Brain pericyte (primary cell): ENCODE measurements at places on chromosomes 2 and 18.

GRCh38 chr2:230076819-230077218, 8.1 kb upstream of the SLC16A14 start:
- no peak for DNase-seq

GRCh38 chr2:165950438-165950837, 3.1 kb downstream of the TTC21B start:
- DNase-seq, result no peak

DNA sequence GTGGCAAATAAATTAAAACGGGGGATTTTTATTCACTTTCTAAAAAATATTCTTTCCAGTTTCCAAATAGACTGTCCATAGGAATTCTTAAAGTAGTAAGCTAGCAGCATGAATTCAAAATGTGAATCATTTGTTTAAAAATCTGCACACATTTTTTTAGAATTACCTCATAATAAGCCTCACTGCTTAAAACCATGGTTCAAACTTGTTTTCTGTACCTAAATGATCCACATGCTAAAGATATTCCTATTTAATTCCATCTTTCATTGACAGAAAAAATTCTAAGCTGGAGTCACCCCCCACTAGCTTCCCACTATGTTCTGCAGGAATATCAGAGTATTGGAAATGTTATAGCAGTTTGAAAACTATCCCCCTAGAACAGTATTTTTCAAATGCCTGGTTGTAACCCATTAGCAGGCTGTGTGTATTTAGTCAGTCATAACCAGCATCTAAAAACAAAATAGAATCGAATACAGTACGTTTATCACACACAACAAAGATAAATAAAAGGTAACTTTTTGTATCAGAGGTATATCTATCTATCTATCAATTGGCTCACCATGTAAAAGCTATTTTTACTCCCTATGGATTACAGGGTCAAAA, 11.2 kb upstream of the IKZF2 start:
- no peak for DNase-seq

GRCh38 chr2:168114619-168115018, 132.8 kb downstream of the STK39 start:
- DNase-seq, result no peak

DNA sequence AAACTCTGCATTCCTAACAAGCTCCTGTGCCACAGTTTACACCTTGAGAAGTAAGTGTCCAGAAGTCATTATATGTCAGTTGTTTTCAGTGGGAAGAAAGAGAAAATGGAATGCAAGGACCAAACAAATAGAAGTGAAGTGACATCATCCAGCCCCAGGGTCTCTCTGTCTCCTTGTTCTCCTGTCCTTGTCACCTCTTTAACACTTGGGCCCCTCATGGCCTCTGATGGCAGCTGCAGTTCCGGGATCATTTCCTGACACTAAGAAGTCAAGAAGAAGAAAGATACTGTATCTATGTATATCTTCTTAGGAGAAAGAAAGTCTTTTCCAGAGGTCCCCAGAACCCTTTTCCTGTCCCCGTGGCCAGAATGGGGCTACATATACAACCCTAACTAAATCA, 2.8 kb upstream of the CFAP221 start:
- DNase-seq, result no peak

DNA sequence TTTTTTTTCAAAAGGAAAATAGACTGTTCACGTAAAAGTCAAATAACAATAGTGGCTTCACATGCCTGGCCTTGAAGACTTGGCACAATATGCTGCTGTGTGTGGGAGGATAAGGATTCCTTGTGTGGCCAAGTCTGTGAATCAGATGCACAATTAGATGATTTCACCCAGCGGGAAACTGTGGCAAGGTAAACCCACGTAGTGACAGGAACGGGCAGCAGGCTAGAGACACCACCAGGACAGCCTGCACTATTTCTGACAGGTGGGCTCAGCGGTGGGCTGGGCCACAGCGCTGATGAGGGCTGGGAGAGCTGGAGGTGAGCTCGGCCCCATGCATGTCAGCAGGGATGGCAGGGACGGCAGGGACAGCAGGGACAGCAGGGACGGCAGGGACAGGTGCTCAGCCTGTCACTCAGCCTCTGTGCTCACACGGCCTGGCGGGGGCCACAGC, 21.6 kb downstream of the SNORC start:
- no peak for DNase-seq

DNA sequence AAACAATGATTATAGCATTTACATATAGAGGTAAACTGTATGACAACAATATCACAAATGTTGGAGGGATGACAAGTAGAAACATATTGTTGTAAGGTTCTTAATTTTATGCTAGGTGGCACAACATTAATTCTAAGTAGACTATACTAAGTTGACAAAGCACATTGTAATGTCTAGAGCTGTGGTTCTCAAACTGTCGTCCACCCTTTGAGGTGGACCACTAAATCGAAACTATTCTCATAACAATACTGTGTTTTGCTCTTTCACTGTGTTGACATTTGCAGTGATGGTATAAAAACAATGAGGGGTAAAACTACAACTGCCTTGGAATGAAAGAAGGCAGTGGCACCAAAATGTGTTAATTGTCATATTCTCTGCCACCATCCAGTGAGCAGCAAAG, 66.1 kb downstream of the METTL8 start:
- DNase-seq, result no peak

- no peak for DNase-seq
Observed at GRCh38 chr2:58195662-58196061, 45.5 kb downstream of the FANCL start.

GRCh38 chr2:187549951-187550555, 4.2 kb downstream of the TFPI start:
- no peak for DNase-seq

DNA sequence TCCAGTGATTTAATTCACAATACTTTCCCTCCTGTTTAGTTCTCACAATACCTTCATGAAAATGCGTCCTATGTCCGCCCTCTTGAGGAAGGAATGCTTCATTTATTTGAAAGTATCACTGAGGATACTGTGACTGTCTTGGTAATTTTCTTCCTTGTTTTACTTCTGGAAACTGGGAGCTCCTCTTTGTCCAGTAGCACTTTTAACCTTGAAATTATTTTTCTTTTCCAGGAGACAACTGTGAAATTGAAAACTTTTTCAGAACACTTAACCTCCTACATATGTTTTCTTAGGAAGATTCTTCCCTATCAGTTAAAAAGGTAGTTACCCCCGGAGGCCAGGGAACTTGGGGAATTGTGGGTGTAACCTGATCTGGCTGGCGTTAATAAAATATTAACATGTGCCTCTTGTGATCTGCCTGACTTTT, 58.9 kb upstream of the STON1 start:
- peak; percentile 26 for DNase-seq

GRCh38 chr2:67346718-67347407, 50.3 kb upstream of the ETAA1 start:
- DNase-seq, result no peak
